ENCODE measurements at places on chromosomes 5 and 9.

- H3K4me3 ChIP-seq: no peak overlapping the region
- DNase-seq: no peak
- peaks cover 13% of the 10 kb centered on the region for H3K4me1 ChIP-seq
These were observed 32.5 kb downstream of the LEAP2 start for GRCh38 chr5:132905938-132906337.

DNA sequence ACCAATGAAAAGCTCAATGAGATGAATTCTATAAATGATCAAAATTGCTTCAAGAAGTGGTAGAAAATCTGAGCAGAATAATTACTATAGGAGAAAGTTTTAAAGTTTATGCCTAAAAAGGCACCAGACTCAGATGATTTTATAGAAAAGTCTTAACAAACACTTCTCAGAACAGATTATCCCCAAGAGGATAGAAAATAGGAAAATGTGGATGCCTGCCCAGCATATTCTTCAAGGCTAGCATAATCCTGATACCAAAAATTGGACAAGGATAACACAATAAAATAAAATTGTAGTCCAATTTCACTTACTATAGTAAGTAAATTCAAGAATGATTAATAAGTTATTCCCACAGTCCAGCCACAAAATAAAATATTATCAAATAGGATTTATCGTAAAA lies 397.0 kb downstream of the NR2F1-AS1 start:
- no peak overlapping the region for H3K4me3 ChIP-seq
- H3K27me3 ChIP-seq: no peaks in the 10 kb centered on the region
- no peak for DNase-seq
- H3K27ac ChIP-seq: no peak overlapping the region
- no peaks in the 10 kb centered on the region for H3K36me3 ChIP-seq

DNA sequence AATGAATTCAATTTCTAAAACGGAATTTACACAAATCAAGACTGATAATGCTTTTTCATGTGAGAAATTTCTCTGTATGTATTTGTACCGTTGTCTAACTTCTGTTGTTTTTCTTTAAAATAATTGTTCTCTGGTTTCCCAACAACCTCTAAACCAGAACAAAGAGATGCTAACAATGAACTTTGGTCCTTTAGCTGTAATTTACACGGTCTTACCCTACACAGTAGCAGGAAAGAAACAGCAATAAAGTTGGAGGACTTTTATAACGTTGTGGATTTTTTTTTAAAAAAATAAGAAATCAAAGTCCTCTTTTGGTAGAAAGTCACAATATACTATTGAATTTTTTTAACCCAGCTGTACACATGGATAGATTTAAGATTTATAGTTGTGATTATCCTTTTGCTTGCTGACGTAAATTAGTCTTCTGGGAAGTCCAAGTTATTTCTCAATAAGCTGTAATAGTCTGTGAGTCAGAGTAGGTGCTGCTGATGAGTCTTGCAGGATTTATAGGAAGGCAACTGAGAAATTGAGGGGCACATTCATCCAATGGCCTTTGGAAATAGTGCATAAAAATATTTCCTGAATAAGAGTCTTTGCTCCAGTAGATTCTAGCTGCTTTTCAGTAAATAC lies 76.8 kb upstream of the PCSK1 start:
- no peak overlapping the region for H3K4me3 ChIP-seq
- no peaks in the 10 kb centered on the region for H3K4me1 ChIP-seq
- peaks cover 8% of the 10 kb centered on the region for H3K27me3 ChIP-seq

DNA sequence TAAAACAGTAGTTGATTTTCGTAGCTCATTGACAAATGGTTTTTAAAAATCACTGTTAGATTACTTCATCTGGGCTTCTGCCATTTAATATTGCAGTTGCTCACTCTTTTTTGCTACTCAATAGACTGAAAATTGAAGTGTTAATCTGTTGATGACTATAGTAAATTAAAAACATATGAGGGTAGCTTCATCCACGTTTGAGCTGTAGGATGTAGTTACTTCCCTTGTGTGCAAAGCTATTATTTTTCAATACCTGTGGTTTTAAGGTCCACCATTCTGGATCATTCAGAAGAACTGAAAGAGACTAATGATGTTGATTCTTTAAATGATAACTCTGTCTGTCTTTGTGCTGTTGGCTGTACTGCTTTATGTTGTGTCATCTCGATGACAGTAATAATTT lies 74.7 kb downstream of the LNPEP start:
- H3K27me3 ChIP-seq: no peaks in the 10 kb centered on the region
- H3K27ac ChIP-seq: peak overlapping the region; percentile 53
- DNase-seq: no peak
- H3K4me3 ChIP-seq: no peak overlapping the region
- peaks cover 20% of the 10 kb centered on the region for H3K4me1 ChIP-seq

- H3K36me3 ChIP-seq: no peaks in the 10 kb centered on the region
- no peak for DNase-seq
- H3K4me1 ChIP-seq: no peaks in the 10 kb centered on the region
- no peaks in the 10 kb centered on the region for H3K27me3 ChIP-seq
These were observed 18.8 kb upstream of the STING1 start for GRCh38 chr5:139501381-139501780.

GRCh38 chr5:115360046-115360685 lies 63.7 kb upstream of the CCDC112 start:
- no peaks in the 10 kb centered on the region for H3K4me1 ChIP-seq
- DNase-seq: no peak
- no peaks in the 10 kb centered on the region for H3K36me3 ChIP-seq
- no peaks in the 10 kb centered on the region for H3K27me3 ChIP-seq
- H3K27ac ChIP-seq: no peak overlapping the region

GRCh38 chr5:128263357-128263756 lies 179.8 kb downstream of the SLC12A2 start:
- H3K4me3 ChIP-seq: no peak overlapping the region
- H3K36me3 ChIP-seq: no peaks in the 10 kb centered on the region
- peaks cover 6% of the 10 kb centered on the region for H3K27me3 ChIP-seq
- no peaks in the 10 kb centered on the region for H3K4me1 ChIP-seq
- H3K27ac ChIP-seq: no peak overlapping the region

- no peak for DNase-seq
- peaks cover 14% of the 10 kb centered on the region for H3K4me1 ChIP-seq
- no peak overlapping the region for H3K4me3 ChIP-seq
- H3K27ac ChIP-seq: no peak overlapping the region
- H3K36me3 ChIP-seq: no peaks in the 10 kb centered on the region
- peaks cover 4% of the 10 kb centered on the region for H3K27me3 ChIP-seq
These were observed 21.0 kb downstream of the F2R start for GRCh38 chr5:76736679-76737556.

DNA sequence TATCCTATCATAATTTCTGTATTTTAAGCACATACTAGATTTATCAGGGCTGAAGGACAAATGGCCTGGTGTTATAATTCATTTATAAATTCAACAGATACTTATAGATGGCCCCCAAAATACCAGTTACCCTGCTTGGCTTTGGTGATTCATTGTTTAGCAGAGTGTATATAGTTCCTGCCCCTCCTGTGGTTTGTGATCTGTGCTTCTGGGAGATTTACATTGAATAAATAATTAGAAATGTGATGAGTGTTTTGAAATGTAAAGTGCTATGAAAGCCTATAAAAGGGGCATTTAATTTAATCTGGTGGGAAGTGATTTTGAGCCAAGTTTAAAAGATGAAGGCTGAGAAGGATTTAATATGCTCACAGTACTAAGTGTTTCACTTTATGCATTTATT lies 36.7 kb upstream of the ZCCHC7 start:
- peaks cover 18% of the 10 kb centered on the region for H3K36me3 ChIP-seq
- peaks cover 37% of the 10 kb centered on the region for H3K4me1 ChIP-seq
- H3K4me3 ChIP-seq: no peak overlapping the region
- peak overlapping the region; percentile 9 for H3K27ac ChIP-seq
- H3K27me3 ChIP-seq: no peaks in the 10 kb centered on the region

DNA sequence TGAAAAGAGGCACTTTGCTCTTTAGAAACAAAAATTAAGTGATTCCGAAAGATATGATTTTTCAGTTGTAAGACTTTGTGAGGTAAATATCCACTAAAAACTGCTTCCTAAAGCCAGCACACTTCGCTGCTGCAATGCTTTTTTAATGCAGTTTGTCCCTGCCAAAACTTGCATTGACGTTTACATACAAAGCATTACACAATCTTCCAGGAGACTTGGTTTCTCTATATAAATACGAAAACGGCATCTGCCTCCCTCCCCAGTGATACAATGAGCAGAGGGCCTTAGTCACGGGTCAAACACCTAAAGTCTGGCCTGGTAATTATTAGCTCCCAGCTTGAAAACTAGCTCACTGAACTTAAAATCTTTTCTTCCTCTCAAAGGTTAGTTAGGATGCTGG lies 170.7 kb downstream of the TSSK1B start:
- H3K27ac ChIP-seq: no peak overlapping the region
- H3K27me3 ChIP-seq: peaks cover 6% of the 10 kb centered on the region

DNA sequence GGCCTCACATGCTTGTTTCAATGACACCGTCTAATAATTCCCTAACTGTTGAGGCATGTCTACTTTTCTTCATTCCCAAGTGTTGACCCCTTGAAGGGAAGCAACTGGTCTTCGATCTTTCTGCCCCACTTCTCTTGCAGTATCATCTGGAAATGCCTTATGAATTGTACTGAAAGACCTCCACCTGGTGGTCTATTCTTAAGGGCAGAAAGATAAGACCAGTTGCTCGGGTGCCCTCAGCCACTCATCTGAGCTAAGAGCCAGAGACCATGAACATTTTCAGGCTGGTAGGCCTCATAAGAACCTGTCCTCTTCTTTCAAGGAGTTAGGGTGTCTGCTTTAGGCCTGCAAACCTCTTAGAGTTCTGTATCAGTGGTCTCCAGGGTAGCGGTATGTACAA lies 542.5 kb downstream of the CTNND2 start:
- no peaks in the 10 kb centered on the region for H3K27me3 ChIP-seq
- no peak for DNase-seq
- no peak overlapping the region for H3K4me3 ChIP-seq
- H3K36me3 ChIP-seq: no peaks in the 10 kb centered on the region
- no peak overlapping the region for H3K27ac ChIP-seq

DNA sequence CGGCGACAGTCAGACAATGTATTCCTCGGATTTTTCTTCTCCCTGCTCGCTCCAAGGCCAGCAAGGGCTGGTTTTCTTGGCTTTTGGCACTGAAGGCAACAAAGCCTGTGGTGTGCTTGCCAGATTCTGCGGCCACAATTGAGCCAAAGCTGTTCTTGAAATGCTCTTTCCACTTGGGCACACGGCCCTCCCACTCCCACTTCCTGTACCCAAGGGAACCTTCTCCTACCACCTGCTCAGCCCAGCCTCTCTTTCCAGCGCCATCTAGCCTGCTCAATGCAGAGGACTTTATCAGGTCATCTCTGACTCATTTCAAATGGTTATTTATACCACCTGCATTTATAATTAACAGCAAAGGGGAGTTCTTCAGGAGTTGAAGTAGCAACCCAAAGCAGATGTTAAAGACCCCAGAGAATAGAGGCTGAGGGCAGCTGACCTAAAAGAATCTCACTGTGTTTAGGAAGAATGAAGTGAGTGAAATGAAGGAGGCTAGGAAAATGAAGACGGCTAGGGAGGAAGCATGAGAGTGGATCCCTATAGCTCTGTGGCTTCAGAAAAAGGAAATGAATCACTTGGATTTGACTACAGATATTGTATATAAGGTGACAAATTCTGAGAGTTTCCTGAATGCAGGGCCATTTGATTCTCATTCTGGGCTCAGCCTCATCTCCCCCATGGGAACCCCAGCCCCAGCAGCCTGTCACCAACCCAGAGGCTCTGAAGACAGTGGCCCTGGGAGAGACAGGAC lies 439.0 kb downstream of the ENC1 start:
- H3K27ac ChIP-seq: no peak overlapping the region
- peaks cover 5% of the 10 kb centered on the region for H3K27me3 ChIP-seq
- H3K4me3 ChIP-seq: no peak overlapping the region
- H3K36me3 ChIP-seq: no peaks in the 10 kb centered on the region
- H3K4me1 ChIP-seq: no peaks in the 10 kb centered on the region

DNA sequence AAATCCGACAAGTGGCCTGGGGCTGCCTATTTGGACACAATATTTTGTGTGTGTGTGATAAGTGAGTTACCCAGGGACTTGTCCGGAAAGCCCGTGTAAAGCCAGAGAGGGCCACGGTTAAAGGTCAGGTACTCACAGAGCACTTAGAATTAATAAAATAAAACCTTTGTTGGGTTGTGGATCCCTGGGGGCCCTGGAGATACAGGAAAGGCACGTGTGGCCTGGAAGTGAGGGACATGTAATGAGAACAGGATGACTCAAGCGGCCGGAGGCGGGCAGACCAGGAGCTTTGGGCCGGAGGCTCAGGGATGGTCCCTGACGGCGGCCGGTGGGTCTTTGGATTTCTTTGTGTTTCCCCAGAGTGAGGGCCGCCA lies 1.0 kb downstream of the DMRT2 start:
- H3K27me3 ChIP-seq: peaks cover 31% of the 10 kb centered on the region
- DNase-seq: no peak
- H3K27ac ChIP-seq: no peak overlapping the region
- H3K4me1 ChIP-seq: peaks cover 18% of the 10 kb centered on the region

- peaks cover 52% of the 10 kb centered on the region for H3K36me3 ChIP-seq
- H3K27ac ChIP-seq: peak overlapping the region; percentile 68
- no peak overlapping the region for H3K4me3 ChIP-seq
- H3K4me1 ChIP-seq: no peaks in the 10 kb centered on the region
- no peak for DNase-seq
These were observed 56.7 kb downstream of the CYFIP2 start for GRCh38 chr5:157322581-157322980.

DNA sequence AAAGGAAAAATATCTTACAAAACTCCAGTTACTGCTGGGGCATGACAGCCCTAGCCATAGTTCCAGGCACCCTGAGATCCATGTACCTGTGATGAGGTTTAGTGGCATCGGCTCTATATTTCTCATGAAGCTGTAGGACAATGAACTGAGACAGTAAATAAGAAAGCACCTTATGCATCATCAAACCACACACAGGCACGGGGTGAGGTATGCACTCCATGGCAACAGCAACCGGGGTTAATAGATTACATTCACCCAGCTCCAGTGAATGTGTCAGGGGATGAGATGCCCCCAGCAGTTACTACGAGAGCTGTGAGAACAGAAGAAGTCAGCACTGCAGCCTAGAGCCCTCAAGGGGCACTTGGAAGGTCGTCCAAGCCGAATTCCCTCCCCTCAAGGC lies 162.0 kb upstream of the S1PR3 start:
- H3K27me3 ChIP-seq: peaks cover 14% of the 10 kb centered on the region
- H3K27ac ChIP-seq: no peak overlapping the region

GRCh38 chr5:168939887-168940544 lies 360.8 kb upstream of the PANK3 start:
- H3K36me3 ChIP-seq: no peaks in the 10 kb centered on the region
- H3K4me1 ChIP-seq: peaks cover 3% of the 10 kb centered on the region
- H3K27me3 ChIP-seq: no peaks in the 10 kb centered on the region
- no peak for DNase-seq

DNA sequence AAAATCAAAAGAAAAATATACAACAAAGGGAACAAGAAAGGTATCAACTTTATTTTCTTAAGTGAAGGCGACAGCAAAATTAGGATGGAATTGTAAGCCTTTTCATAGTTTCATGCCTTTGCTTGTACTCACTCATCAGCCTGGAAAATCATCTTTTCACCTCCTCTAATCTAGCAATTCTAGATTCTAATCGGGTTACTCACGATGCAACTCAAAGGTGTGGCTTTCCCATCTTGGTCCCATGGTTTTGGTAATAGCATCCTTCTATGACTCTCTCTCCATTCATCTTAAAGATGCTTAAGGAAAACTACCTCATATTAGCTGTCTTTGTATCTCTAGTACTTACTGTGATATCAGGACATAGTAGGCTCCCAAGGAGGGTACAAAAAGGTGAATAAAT lies 30.5 kb downstream of the DNAH5 start:
- no peak overlapping the region for H3K27ac ChIP-seq
- no peak overlapping the region for H3K4me3 ChIP-seq
- no peaks in the 10 kb centered on the region for H3K27me3 ChIP-seq
- no peak for DNase-seq
